Naive thymus-derived CD8-positive, alpha-beta T cell (primary cell): ENCODE measurements at places on chromosomes 11 and 22. TPM values are rescaled to one million over a fixed set of nuclear protein-coding genes. Genes with fewer than 3 reads are reported as not detected.

RFPL1 gene
- polyA plus RNA-seq: not detected

LSP1 gene
- 338 TPM for polyA plus RNA-seq

- no peak for DNase-seq
Observed at GRCh38 chr11:85774256-85775101, 36.5 kb downstream of the SYTL2 start.

DNA sequence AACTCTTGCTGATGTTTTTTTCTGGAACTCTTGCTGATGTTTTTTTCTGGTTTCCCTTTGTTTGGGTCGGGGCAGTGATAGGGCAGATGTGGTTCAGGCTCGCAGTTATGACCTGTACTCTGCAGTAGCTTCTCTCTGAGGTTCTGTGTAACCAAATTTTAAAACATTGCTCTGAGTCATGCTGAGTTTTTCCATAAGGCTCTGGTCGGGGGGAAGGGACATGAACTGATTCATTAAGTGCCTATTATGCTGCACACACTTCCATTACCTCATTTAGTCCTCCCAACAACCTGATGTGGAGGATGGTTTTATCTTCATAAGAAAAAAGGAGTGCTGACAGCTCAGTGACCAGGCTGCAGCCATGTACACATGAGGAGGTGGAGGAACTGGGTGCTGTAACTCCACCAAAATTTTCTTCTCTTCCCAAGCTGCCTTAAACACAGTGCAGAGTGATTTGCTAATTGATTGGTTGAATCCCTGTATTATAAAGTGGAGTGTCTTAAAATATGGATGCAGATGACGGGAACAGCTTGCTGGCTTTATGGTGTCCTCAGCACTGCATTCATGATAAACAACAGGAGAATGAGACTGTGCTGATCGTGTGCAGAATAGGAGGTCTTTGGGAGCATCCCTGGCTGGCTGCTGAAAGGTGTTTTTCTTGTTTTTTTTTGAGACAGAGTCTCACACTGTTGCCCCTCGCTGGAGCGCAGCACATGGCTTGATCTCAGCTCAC lies 19.1 kb downstream of the TNRC6B start:
- DNase-seq: no peak

MUC15 gene
- not detected for polyA plus RNA-seq

GRCh38 chr11:108754901-108755625 lies 90.2 kb downstream of the DDX10 start:
- no peak for DNase-seq

DNA sequence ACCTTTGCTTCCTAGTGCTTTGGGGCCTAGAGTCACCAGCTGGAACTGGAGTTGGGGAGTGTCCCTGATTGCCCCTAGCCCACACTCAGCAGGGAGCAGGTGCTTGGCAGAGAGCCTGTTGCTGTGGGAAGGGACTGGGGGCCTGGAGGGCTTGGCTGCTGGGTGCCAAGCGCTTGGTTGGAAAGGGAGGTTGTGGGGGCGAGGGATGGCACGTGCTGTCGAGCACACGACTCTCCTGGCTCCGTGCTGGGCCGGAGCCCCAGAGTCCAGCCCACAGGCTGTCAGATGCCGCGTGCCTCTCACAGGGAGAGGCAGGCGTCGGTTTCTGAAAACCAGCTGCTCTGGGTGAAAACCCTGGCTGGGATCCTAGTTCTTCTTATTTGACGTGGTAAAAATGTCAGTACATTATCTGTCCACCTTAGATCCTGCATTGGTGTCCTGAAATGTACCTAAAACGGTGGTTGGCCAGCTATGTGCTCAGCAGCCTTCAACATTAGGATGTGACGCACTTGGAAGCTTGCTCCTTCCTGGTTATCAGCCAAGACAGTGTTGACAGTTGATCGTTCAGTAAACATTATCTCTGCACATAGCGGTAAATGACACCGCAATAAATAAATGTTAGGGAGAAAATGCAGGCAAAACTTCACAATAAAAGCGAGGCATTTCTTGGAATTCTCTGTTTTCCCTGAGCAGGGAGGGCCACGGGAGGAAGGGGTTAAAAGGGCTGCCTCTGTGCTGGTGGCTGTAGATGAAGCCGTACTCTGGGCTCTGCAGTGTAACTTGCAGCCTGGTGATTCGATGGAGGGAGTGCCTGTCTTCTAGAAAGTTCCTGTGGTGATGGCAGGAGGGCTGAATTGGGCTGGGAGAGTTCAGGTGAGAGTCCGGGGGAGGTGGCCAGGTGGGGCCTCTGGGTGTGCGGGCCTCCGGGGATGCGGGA lies 29.2 kb downstream of the GRAMD4 start:
- DNase-seq: no peak

GRCh38 chr11:117809236-117810055 lies 12.4 kb upstream of the DSCAML1 start:
- no peak for DNase-seq

GNG3 gene
- polyA plus RNA-seq: 0.27 TPM

DNA sequence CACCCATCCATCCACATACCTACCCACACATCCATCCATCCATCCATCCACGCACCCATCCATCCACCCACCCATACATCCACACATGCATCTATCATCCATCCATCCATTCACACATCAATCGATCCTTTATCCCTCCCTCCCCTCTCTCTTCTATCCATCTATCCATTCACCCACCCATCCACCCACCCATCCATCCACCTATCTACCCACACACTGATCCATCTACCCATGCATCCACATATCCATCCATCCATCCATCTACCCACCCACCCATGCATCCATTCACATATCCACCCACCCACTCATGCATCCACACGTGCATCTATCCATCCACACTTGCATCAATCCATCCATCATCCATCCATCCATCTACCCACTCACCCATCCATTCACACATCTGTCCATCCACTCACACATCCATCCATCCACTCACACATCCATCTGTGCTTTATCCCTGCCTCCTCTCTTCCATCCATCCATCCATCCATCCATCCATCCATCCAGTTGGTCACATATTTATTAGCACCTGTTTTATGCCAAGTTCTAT lies 366.1 kb downstream of the CTTN start:
- DNase-seq: no peak
